ENCODE measurements at places on chromosomes 6 and 20. TPM values are rescaled to one million over a fixed set of nuclear protein-coding genes. Genes with fewer than 3 reads are reported as not detected.

GRCh38 chr20:37359836-37360235 is 13.9 kb downstream of the SRC start:
- no peak for DNase-seq
- no peak overlapping the region for H3K4me3 ChIP-seq
- peaks cover 30% of the 10 kb centered on the region for H3K4me1 ChIP-seq
- H3K27ac ChIP-seq = no peak overlapping the region

GRCh38 chr6:13847326-13848050 is 33.1 kb upstream of the MCUR1 start:
- no peak overlapping the region for H3K4me3 ChIP-seq
- H3K27ac ChIP-seq = no peak overlapping the region
- no peak for DNase-seq
- H3K27me3 ChIP-seq = no peaks in the 10 kb centered on the region
- H3K36me3 ChIP-seq = no peaks in the 10 kb centered on the region

DNA sequence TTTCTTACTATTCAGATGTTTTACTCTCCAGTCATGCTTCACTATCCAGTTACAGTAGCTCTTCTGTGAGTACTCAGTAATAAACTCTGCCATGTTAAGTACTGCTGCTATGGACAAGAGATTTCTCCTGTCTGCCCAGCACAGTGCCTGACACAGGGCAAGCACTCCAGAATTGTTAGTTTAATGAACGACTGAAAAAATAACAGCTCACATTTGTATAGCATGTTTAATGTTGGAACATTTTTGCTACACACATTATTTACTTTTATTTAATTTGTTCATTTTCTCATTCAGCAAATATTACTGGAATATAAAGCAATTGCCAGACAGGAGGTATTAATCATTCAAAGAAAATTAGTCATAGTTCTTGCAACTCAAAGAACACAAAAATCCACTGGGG is 142.6 kb upstream of the HMGN3 start:
- no peak overlapping the region for H3K4me3 ChIP-seq
- H3K27me3 ChIP-seq = no peaks in the 10 kb centered on the region
- no peak overlapping the region for H3K27ac ChIP-seq
- DNase-seq = no peak
- no peaks in the 10 kb centered on the region for H3K4me1 ChIP-seq

DNA sequence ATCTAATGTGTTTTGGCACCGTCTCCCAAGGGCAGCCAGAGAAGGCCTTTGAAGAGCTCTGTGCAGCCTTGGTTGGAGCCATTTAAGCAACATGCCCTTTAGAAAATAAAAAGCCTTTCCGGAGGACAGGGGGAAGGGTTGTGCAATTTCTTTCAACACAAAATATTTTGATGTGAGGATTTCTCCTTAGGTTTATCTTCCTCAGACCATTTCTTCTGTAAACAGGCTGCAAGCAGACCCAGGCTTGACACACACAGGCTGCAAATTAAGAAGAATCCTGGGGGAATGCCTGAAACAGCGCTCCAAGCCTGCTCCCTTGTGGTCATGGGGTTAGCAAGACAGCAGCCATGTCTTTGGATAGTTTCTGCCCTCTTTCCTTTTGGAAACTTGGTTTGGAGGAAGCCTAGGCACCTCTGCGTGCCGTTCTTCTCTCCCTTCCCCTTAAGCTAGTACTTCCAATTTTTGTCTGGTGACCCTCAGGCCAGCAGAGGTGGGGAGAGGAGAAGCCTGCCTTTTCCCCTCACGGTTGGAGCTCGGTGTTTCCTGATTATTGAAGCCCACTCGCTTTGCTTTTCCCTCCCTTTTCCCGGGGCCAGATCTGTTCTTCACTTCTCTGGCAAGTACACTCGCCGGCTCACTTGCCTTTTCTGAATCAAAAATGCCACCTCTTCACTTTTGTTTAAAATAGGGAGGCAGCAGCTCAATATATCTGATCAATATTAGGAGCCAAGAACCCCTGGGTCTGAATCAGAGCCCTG is 39.6 kb upstream of the NOX3 start:
- peak overlapping the region; percentile 75 for H3K27ac ChIP-seq
- no peak overlapping the region for H3K4me3 ChIP-seq
- H3K27me3 ChIP-seq = no peaks in the 10 kb centered on the region
- H3K4me1 ChIP-seq = no peaks in the 10 kb centered on the region
- no peak for DNase-seq

PLN gene
- 5.8 TPM for total RNA-seq

DNA sequence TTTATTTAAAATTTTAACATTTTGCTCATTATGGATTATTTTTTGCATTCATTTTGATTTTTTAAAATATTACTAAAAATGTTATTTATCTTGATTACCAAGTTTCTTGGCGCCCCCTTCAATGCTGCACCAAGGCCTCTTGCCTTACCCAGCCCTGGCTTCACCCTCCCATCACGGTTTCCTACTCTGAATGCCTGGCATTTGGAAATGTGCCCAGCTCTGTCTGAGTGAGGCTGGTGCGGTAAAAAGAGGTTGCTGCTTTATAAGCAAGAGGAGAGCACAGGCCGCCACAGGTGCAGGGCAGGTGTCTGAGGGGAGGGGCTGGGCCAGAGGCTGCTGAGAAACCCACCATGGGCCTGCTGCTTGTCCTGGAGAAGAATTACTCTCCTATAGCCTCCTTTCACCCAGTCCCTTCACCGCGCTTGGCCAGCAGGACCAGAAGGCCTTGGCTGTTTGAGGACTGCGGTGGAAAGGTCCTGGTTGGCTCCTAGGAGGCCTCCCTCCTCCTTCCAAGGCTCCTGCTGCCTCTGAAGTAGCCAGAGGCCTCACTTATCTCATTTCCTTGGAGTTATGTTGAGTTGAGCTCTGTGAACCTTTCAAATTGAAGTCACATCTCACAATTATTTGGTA is 62.6 kb downstream of the BANF2 start:
- no peak for DNase-seq
- no peak overlapping the region for H3K4me3 ChIP-seq
- H3K27ac ChIP-seq = no peak overlapping the region
- no peaks in the 10 kb centered on the region for H3K4me1 ChIP-seq
- no peaks in the 10 kb centered on the region for H3K36me3 ChIP-seq

DNA sequence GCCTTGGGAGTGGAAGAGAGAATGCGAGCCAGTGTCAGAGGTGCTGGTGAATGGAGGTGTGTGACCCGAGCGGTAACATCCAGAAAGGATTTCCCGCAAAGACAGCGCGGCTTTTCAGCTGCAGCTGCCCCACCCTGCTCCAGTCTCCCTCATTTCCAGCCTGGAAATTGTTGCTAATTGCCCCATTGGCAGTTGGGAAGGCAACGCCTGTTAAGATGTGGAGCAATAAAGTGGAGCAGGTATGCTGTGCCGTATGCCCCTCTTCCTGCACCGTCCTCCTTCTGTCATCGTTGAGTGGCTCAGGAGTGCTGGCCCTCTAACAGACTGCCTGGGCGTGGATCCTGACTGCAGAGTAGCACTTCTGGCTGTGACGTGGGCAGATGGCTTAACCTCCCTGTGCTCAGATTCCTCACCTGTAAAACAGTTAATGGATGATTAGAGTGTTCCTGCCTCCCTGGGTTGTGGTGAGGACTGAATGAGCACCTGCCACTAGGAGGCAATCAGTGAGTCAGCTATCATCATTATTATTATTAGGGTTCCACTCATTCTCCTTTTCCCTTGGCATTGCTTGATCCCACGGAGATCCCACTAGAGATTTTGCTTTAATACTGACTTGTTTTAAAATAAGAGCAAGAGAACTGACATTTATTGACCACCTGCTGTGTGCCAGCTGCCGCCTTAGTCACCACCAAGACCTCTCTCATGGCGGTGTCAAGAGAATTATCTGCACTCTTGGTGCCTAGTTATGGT is 11.7 kb downstream of the ARFGEF2 start:
- DNase-seq = peak; percentile 81
- H3K27ac ChIP-seq = no peak overlapping the region
- H3K4me3 ChIP-seq = no peak overlapping the region
- H3K4me1 ChIP-seq = peaks cover 19% of the 10 kb centered on the region
- no peaks in the 10 kb centered on the region for H3K27me3 ChIP-seq

DNA sequence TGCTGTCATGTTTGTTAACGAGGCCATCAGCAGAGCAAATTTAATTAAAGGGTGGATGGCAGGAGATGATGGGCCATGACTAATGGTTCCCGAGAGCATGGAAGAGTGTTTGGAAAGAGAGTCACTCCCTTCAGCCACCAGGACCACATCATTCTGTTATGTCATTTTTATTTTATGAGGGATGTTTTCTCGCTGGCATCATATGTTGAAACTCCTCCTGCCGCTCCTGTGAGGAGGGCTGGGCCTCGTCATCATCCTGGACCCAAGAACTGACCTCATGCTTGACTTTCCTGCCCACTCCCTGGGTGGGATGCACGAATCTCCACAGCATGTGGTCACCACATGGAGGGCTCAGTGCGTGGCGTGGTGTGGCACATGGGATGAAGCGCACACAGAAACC is 86.4 kb upstream of the FRMD1 start:
- DNase-seq = no peak
- no peak overlapping the region for H3K27ac ChIP-seq
- no peaks in the 10 kb centered on the region for H3K27me3 ChIP-seq
- no peaks in the 10 kb centered on the region for H3K4me1 ChIP-seq

PRRC2A gene
- 138 TPM for total RNA-seq

ADTRP gene
- total RNA-seq = 21.0 TPM

DNA sequence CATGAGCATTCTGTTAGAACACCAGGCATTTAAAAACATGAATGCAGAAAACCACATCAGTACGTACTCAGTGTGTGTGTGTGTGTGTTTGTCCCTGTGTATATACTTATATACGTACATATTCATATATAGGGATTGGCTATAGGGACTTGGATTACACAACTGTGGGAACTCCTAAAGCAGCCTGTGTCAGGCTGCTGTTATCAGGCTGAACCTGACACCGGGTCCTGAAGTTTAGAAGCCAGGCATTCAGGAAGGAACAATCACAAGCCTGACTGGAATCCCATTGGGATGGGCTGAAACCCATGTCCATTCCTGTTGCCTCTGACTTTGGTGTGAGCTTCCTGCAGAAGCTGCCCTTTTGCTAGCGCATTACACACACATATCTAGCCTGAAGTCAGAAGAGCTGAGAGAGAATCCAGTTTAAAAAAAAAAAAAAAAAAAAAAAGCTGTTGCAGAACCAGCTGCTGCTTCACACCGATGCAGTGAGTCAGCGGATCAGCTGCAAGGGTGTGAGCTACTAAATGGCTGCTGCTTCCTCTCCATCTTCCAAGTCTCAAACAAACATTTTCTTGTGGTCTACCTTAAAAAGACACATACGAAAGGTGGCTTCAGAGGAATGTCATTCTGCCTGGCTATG is 348.1 kb downstream of the THBS2 start:
- H3K27me3 ChIP-seq = no peaks in the 10 kb centered on the region
- no peaks in the 10 kb centered on the region for H3K4me1 ChIP-seq
- DNase-seq = no peak
- no peak overlapping the region for H3K4me3 ChIP-seq
- no peaks in the 10 kb centered on the region for H3K36me3 ChIP-seq

- no peak overlapping the region for H3K4me3 ChIP-seq
- peaks cover 29% of the 10 kb centered on the region for H3K27me3 ChIP-seq
- peak; percentile 44 for DNase-seq
- no peaks in the 10 kb centered on the region for H3K4me1 ChIP-seq
These were observed 80.7 kb downstream of the ANKRD60 start for GRCh38 chr20:58147628-58148370.

DNA sequence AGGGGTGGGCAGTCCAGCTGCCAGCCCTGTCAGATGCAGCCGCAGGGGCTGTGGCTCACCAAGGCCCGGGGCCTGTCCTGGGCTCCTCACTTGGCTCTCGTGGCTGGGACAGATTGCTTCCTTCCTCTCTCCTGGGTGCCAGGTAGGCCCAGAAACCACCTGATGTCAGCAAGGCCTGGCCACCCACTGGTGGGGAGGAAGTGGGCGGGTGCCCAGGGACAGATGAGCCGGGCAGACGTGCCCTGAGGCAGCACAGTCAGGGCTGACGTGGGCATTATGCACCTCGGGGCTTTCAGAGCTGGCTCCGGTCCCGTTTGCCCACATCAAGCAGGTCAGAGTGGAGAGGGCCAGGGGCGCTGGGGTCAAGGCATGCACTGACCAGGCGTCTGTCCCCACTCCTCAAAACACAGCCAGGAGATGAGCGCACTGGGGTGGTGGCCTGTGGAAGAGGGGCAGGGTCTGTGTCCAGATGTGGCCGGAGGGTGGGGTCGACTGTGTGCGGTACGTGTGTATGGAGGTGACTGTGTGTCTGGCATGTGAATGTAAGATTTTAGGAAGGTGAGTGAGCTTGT is 133.2 kb upstream of the PTPN1 start:
- no peak for DNase-seq
- H3K36me3 ChIP-seq = no peaks in the 10 kb centered on the region
- H3K4me3 ChIP-seq = no peak overlapping the region
- H3K4me1 ChIP-seq = peaks cover 33% of the 10 kb centered on the region

DNA sequence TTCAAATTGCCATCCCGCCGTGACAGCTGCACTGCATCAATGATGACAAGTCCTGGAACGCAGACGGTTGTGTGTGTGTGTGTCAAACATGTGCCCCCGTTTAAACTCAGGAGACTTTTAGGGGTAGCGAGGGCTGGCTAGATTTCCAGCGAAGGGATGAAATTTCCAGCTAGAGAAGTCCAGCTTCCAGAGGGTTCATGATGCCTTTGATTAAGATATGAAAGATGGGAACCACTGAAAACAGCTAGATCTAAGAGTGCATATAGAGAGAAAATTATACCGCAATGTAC is 644 bp downstream of the KIZ start:
- no peaks in the 10 kb centered on the region for H3K27me3 ChIP-seq
- H3K36me3 ChIP-seq = no peaks in the 10 kb centered on the region
- peaks cover 7% of the 10 kb centered on the region for H3K4me1 ChIP-seq
- DNase-seq = no peak
- H3K27ac ChIP-seq = no peak overlapping the region

TFAP2A gene
- total RNA-seq = 1.9 TPM

- H3K27me3 ChIP-seq = no peaks in the 10 kb centered on the region
- peak overlapping the region; percentile 42 for H3K27ac ChIP-seq
- H3K36me3 ChIP-seq = no peaks in the 10 kb centered on the region
- no peak for DNase-seq
- H3K4me1 ChIP-seq = peaks cover 21% of the 10 kb centered on the region
- H3K4me3 ChIP-seq = no peak overlapping the region
These were observed 159.3 kb downstream of the CD83 start for GRCh38 chr6:14276667-14277404.

OOEP gene
- total RNA-seq = 1.2 TPM

- peaks cover 13% of the 10 kb centered on the region for H3K4me1 ChIP-seq
- no peak for DNase-seq
- peak overlapping the region; percentile 72 for H3K27ac ChIP-seq
- no peaks in the 10 kb centered on the region for H3K27me3 ChIP-seq
- no peak overlapping the region for H3K4me3 ChIP-seq
These were observed 97.3 kb upstream of the SHLD1 start for GRCh38 chr20:5652626-5653553.

- H3K27ac ChIP-seq = no peak overlapping the region
- H3K36me3 ChIP-seq = no peaks in the 10 kb centered on the region
- peaks cover 27% of the 10 kb centered on the region for H3K4me1 ChIP-seq
- no peaks in the 10 kb centered on the region for H3K27me3 ChIP-seq
- H3K4me3 ChIP-seq = no peak overlapping the region
These were observed 140.5 kb upstream of the ZNF217 start for GRCh38 chr20:53734006-53734688.

PSMG4 gene
- 16.9 TPM for total RNA-seq

CLVS2 gene
- total RNA-seq = not detected
